Suprapubic skin (tissue), 4 donors: ENCODE measurements at places on chromosomes 3 and 15. TPM values are rescaled to one million over a fixed set of nuclear protein-coding genes. Genes with fewer than 3 reads are reported as not detected.

DNA sequence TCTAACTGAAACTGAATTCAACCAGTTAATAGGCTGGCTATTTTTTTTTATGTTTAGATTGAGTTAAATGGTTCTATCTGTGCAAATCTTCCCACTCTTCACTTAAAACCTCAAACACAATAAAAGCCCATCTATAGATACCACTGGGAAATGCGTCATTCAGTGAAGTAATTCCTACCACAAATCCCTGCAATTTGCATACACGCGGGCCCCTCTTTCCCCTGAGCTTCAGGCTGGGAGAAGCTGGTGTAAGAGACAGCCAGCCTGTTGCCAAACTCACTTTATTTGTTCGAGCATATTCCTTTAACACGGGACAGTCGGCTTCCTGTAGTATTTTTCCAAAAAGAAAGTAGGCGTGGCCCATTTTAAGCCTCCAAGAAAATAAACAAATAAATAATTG lies 26.0 kb upstream of the MCTP2 start:
- H3K27ac ChIP-seq: no peak overlapping the region
- no peak overlapping the region for H3K4me3 ChIP-seq
- H3K4me1 ChIP-seq: no peaks in the 10 kb centered on the region
- H3K27me3 ChIP-seq: no peaks in the 10 kb centered on the region

- H3K27ac ChIP-seq: no peak overlapping the region
- DNase-seq: no peak
- no peaks in the 10 kb centered on the region for H3K36me3 ChIP-seq
- peaks cover 2% of the 10 kb centered on the region for H3K4me1 ChIP-seq
- H3K4me3 ChIP-seq: no peak overlapping the region
- no peaks in the 10 kb centered on the region for H3K27me3 ChIP-seq
Observed at GRCh38 chr15:33742800-33743199, 225.5 kb upstream of the CHRM5 start.

GRCh38 chr3:171286580-171287249 lies 173.5 kb downstream of the TNIK start:
- H3K4me3 ChIP-seq: no peak overlapping the region
- no peaks in the 10 kb centered on the region for H3K27me3 ChIP-seq
- no peak overlapping the region for H3K27ac ChIP-seq
- no peaks in the 10 kb centered on the region for H3K36me3 ChIP-seq

GRCh38 chr3:102733791-102734563 lies 299.2 kb downstream of the ZPLD1 start:
- H3K27ac ChIP-seq: no peak overlapping the region
- DNase-seq: no peak
- H3K27me3 ChIP-seq: no peaks in the 10 kb centered on the region
- H3K4me3 ChIP-seq: no peak overlapping the region
- no peaks in the 10 kb centered on the region for H3K4me1 ChIP-seq

DNA sequence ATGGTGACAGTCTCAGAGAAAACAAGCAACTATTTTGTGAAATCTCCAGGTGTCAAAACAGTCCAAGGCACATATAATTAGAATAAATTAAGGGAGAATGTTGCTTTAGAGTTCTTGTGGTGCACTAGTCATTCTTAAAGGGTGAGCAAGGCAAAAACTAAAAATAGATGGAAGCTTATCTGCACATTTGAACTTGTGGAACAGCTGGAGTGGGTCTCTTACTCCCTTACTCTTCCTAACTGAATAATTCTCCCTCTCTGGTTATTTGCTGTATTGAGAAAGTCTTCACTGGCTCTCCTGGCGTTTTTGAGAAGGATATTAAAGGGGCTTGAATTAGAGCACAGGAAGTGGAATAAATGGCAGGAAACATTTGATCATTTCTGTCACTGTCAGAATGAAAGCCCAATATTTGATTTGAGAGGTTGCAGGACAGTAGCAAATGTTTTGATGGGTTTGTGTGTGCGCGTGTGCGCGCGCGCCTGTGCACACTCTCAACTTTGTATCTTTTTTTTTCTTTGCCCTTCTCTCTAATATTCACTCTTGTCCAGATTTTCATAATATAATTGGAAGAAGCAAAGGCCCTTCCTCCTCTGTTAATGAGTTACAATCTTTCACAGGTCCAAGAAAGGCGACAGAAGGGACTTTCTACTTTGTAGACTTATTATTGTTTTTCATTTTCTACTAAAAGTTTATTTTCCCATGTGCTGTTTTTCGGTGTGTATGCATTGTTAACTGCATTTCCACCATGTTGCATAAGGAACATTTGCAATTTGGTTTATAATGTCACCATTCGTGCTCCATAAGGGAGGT lies 40.9 kb downstream of the AKAP13 start:
- H3K4me1 ChIP-seq: peaks cover 19% of the 10 kb centered on the region
- DNase-seq: no peak
- H3K4me3 ChIP-seq: no peak overlapping the region
- H3K27ac ChIP-seq: no peak overlapping the region
- H3K36me3 ChIP-seq: no peaks in the 10 kb centered on the region
- H3K27me3 ChIP-seq: no peaks in the 10 kb centered on the region

GRCh38 chr3:151265866-151266265 lies 12.5 kb downstream of the P2RY14 start:
- H3K27ac ChIP-seq: peak overlapping the region; percentile 1
- DNase-seq: no peak
- peaks cover 3% of the 10 kb centered on the region for H3K4me1 ChIP-seq

DNA sequence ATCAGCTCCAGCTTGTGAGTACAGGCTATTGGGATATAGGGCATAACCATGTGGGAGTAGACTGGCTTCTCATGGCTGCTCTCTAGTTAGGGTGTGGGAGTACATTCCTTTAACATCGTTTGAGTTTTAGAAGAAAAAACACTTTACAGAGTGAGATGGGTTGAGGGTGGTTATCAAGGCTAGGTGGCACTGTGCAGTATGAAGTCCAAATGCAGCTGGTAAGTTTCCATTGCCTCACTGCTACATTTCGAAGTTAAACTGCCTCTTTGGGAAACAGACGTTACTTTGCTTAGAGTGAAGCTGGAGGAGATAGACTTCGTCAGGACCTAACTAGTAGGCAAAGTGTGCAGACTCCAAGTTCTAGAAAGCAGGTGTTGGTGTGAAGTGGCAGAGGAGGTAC lies 192.4 kb downstream of the SQOR start:
- H3K4me3 ChIP-seq: no peak overlapping the region
- DNase-seq: no peak
- no peaks in the 10 kb centered on the region for H3K27me3 ChIP-seq
- no peaks in the 10 kb centered on the region for H3K4me1 ChIP-seq
- no peaks in the 10 kb centered on the region for H3K36me3 ChIP-seq
- H3K27ac ChIP-seq: no peak overlapping the region

GRCh38 chr3:138399766-138400165 lies 34.6 kb upstream of the ESYT3 start:
- no peaks in the 10 kb centered on the region for H3K27me3 ChIP-seq
- H3K4me3 ChIP-seq: no peak overlapping the region
- no peak for DNase-seq
- H3K27ac ChIP-seq: no peak overlapping the region
- H3K36me3 ChIP-seq: peaks cover 23% of the 10 kb centered on the region

DNA sequence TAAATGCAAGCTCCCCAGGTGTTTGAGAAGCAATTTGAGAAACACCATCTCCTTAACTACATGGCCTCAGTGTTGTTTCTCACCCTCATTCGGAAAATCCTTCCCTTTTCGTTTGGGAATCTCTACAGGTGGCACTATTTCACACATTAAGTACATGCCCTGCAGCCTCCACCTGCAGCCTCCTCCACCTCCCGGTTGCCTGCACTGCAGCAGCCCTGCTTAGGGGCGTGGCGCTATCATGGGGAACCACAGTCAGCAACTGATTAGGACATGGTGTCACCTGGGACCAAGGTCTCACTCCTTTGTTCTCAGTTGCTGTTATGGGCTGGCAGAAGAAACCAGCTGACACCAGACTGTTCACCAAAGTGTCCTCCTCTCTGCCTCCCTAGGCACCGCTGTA lies 11.7 kb upstream of the ZNF774 start:
- DNase-seq: no peak
- H3K4me3 ChIP-seq: no peak overlapping the region
- no peaks in the 10 kb centered on the region for H3K27me3 ChIP-seq
- H3K36me3 ChIP-seq: no peaks in the 10 kb centered on the region

- DNase-seq: no peak
- no peak overlapping the region for H3K27ac ChIP-seq
- H3K27me3 ChIP-seq: no peaks in the 10 kb centered on the region
- no peak overlapping the region for H3K4me3 ChIP-seq
Observed at GRCh38 chr15:90857883-90858443, 10.4 kb upstream of the FURIN start.

DNA sequence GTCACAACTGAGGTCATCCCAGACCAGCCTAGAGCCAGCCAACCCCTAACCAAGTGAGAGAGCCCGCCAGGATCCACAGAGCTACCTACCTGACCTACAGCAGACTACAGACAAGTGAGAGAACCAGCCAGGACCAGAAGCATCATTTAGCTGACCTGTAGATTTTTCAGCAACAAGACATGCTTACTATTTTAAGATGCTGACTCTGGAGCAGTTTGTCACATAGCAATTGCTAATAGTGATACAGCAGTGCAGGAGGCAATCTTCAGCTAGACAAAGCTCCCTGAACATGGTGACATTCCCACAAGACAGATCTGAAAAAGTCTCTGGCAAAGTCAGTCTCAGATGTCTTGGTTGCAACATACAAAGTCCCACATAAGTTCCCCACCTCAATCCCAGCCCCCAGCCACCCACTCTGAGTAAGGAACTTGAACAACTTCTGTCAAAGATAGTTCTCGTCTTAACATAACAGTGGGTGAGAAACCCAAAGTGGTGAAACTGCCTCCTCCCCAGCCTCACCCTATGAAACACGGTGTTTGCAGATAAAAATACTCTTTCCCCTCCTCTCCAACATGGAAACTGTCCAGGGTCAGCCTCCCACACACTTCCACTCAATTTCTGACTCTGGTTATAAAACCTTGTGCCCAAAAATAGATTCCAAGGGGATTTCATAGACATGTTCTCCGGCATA lies 120.3 kb upstream of the SLC6A11 start:
- no peak overlapping the region for H3K4me3 ChIP-seq
- no peak for DNase-seq
- H3K27ac ChIP-seq: no peak overlapping the region
- no peaks in the 10 kb centered on the region for H3K36me3 ChIP-seq

DNA sequence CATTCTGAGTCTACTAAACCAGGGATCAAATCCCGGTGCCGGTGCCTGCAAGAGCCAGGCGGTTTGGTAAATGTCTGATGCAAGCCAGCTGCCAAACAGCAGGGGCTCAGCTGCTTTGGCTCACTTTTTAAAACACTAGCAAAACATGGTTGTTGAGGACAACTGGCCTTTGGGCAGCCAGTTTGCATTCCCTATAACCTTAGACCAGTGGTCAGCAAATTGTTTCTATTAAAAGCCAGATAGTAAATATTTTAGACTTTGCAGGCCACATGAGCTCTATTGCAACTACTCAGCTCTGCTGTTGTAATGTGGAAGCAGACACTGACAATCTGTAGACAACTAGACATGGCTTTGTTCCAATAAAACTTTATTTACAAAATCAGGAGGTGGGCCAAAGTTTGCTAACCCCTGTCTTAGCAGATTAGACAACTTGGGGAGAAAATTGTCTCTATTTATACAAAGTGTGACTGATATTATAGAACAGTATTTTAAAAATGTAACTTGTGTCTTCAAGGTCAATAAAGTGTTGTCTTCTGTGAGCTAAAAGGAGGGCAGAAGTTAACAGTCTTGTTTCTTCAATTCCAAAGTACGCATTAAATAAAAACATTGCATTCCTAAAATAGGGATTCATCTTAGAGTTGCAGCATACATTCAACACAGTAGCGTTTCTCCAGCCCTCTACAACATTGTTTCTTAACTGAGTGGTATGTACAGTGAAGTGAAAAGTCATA lies 67.6 kb downstream of the SSUH2 start:
- no peak overlapping the region for H3K4me3 ChIP-seq
- H3K36me3 ChIP-seq: no peaks in the 10 kb centered on the region
- no peaks in the 10 kb centered on the region for H3K27me3 ChIP-seq

The ANKUB1 gene
- not detected for total RNA-seq

The MYZAP gene
- total RNA-seq: 8.7 TPM

The GXYLT2 gene
- 1.1 TPM for total RNA-seq

The CCR2 gene
- 0.26 TPM for total RNA-seq

The INSYN1 gene
- 22.7 TPM for total RNA-seq

The GPR149 gene
- total RNA-seq: 0.25 TPM
